ENCODE measurements at places on chromosomes 2 and 18. TPM values are rescaled to one million over a fixed set of nuclear protein-coding genes. Genes with fewer than 3 reads are reported as not detected.

Gene B4GALT6
- 2.3 TPM for polyA plus RNA-seq

Gene PSTPIP2
- 13.3 TPM for polyA plus RNA-seq

Gene TBR1
- polyA plus RNA-seq, result not detected

Gene DSC2
- 7.3 TPM for polyA plus RNA-seq

Gene EIF4E2
- polyA plus RNA-seq, result 83.3 TPM

Gene DSG1
- polyA plus RNA-seq, result 0.07 TPM

Gene FER1L5
- 0.04 TPM for polyA plus RNA-seq

Gene CEP68
- 4.7 TPM for polyA plus RNA-seq

Gene SLC9A4
- not detected for polyA plus RNA-seq

Gene C2orf80
- polyA plus RNA-seq, result not detected

Gene ARHGAP28
- polyA plus RNA-seq, result 0.06 TPM

Gene CYRIA
- polyA plus RNA-seq, result 0.22 TPM

- no peak for DNase-seq
Observed at GRCh38 chr2:32363597-32363996, 6.8 kb downstream of the BIRC6 start.

- DNase-seq, result no peak
Observed at GRCh38 chr2:40877734-40878288, 425.9 kb upstream of the SLC8A1 start.

GRCh38 chr2:37868866-37869265, 56.2 kb upstream of the RMDN2 start:
- no peak for DNase-seq

GRCh38 chr2:195898505-195899191, 170.0 kb downstream of the DNAH7 start:
- DNase-seq, result peak; percentile 75

DNA sequence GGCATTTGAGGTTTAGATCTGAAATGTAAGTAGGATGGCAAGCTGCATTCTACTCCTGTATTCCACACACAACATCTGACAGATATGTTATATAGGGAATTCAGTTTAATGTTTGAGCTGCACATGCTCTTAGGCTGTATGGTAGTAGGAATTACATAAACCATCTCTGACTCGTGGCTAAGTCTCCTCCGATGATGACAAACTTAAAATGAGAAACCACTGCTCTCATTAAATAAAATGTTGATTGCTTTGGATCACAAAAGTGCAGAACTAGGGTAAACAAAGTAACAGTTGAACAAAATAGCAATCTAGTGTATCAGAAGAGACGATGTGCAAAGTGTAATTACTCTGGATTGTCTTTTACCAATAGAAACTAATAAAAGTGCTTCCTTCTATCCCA, 50.1 kb upstream of the WDR75 start:
- no peak for DNase-seq

- DNase-seq, result no peak
Observed at GRCh38 chr2:127104166-127104660, 2.7 kb downstream of the BIN1 start.

DNA sequence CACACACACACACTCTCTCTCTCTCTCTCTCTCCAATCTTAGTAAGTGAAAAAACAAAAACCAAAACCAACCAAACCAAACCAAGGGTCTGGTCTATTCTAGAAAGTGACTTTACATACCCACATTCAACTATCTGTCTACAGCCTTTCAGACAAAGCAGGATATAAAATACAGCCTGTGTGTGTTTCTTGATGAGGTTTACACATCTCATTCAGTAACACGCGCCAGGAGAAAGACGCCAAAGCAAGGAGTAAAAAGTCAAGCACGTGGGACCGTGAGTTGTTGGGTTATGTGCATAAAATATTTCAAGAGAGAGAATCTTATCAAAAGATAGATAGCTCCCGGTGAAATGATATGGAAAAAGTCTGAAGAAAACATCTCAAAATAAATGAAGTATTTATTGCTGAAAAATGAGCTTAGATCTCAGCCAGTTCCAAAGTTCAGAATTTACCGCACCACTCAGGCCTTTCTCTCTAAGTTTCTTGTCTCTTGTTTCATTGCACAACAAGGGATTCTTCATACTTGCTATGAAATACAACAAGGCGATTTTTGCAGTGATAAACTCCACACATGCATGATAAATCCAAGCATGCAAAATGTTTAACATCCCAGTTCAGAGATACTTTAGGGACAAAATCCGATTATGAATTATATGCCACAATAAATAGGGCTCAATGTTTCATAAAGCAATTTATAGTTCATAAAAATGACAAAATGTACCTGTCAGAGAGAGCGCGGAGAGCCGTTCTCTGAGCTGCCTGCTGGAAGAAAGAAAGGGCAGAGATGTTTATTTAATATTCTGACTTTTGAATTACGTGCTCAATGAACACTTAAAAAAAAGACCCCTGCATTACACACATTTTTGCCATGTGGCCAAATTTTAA, 159.3 kb upstream of the REV1 start:
- DNase-seq, result no peak

DNA sequence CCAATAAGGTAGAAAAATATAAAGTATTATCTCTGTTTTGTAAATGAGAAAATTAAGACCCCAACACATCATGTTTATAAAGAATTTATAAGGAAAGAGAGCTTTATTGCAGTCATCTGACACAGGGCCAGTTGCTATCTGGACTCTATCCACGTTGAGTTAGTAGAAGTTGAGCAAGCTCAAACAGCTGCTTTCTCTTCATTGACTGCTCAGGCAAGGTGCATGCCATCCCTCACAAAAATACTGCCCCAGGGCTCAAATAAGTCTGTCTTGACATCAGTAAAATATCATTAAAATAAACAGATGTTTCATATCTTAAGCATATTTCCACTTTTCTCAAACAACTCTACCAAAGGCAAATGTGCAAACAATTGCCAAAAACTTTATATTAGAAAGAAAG, 14.8 kb downstream of the COL5A2 start:
- DNase-seq, result peak; percentile 73

- DNase-seq, result no peak
Observed at GRCh38 chr2:121129692-121130091, 155.3 kb downstream of the TFCP2L1 start.

GRCh38 chr2:215970425-215970824, 42.9 kb downstream of the MREG start:
- no peak for DNase-seq

DNA sequence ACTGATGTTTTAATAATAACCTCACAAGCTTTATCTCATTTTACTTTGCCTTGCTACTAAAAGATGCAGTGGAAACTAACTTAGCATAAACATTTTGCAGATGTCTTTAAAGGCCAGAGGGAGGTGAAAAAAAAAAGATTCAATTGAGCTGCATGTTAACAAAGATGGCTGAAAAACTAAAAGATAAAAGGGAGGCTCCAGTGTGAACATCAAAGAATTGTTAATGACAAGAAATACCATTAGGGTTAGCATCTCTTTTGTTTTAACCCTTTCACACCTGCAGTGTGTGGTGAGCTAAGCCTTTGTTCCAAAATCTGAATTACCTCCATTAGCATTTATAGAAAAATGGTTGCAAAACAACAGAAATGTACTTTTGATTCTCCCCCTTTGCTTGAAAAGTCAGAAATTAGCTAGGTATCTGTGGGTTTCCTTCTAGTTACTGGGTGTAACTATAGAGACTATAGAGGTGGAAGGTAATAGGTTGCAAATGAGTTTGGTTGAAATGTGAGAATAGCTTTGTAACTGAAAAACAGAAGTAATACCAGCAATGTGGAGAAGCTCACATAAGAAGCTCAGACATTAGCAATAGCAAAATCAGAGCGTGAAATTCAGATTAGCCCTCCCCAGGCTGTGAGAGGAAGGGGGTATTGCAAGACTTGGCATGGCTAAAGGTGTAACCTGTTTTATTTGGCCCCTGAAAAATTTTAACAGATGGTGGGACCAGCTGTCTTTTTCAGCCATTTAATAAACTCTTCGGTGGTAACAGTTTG, 34.8 kb upstream of the SP5 start:
- no peak for DNase-seq

- DNase-seq, result no peak
Observed at GRCh38 chr2:2057125-2057721, 273.9 kb downstream of the MYT1L start.

GRCh38 chr2:25281522-25281921, 60.2 kb downstream of the DNMT3A start:
- DNase-seq, result no peak

- no peak for DNase-seq
Observed at GRCh38 chr18:35408843-35409261, 31.7 kb upstream of the ZNF396 start.

DNA sequence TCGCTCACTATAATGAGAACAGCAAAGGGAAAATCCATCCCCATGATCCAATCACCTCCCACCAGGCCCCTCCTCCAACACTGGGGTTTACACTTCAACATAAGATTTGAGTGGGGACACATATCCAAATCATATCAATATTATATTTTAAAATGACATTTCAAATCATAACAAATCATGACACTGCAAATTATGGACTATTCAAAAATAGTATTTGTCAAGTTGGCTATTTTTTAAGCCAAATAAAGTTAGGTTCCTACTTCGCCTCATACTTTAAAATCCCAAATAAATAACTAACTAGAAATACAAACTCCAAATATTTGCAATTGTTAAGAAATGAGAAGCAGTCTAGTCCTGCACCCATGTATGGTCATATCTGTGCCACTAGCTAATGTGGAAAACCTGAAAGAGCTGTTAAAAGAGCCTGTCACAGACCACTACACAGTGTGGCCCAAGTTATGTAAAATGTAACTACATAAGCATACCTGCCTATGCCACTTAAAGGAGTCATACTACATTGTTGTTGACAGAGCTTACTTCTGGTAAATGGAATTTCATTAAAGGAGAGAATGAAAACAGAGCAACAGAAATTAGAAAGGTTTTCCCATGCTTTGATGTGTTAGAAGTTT, 334.7 kb upstream of the GULP1 start:
- DNase-seq, result no peak

DNA sequence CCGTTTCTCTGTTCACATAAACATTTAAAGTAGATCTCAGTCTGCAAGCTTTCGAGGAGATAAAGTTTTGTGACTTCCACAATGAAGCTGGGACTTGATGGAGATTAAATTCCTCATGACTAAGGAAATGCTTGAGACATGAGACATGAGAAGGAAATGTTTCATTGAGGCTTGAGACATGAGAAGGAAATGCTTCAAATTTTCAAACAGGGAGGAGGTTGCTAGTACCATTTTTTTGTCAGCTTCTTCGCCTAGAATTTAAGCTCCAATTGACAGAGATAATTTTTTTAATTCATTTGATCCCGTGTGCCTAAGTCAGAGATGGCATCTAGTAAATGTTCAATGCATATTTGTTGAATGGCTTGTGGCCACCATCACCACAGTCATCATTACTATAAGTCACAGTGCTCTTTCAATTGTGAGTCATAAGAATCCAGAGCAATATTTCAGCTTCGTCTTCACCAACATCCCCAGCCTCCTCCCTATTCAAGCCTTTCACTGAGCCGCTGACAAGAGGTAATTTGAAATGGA, 543 bp upstream of the MARCHF4 start:
- peak; percentile 94 for DNase-seq

- no peak for DNase-seq
Observed at GRCh38 chr2:225600865-225601264, 201.4 kb downstream of the NYAP2 start.

- DNase-seq, result no peak
Observed at GRCh38 chr2:241680827-241681599, 5.6 kb downstream of the DTYMK start.

DNA sequence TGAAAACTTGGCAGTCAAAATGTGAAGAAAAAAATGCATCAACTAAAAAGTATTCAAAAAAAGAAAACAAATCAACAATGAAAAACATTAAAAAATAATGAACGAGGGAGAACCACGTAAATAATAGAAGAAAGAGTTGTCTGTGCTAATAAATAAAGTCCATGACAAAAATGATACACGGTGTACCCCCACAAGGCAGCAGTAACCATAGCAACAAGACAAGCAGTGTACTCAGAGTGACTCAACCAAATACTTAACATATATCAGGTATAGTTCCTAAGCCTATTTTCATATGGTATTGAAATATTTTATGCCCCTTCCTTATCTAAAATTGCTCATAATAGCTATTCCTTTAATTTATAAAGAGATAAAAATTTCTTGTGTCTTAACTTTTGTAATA, 162.3 kb upstream of the TMEM200C start:
- no peak for DNase-seq

- DNase-seq, result no peak
Observed at GRCh38 chr2:41907771-41908207, 140.0 kb upstream of the PKDCC start.

DNA sequence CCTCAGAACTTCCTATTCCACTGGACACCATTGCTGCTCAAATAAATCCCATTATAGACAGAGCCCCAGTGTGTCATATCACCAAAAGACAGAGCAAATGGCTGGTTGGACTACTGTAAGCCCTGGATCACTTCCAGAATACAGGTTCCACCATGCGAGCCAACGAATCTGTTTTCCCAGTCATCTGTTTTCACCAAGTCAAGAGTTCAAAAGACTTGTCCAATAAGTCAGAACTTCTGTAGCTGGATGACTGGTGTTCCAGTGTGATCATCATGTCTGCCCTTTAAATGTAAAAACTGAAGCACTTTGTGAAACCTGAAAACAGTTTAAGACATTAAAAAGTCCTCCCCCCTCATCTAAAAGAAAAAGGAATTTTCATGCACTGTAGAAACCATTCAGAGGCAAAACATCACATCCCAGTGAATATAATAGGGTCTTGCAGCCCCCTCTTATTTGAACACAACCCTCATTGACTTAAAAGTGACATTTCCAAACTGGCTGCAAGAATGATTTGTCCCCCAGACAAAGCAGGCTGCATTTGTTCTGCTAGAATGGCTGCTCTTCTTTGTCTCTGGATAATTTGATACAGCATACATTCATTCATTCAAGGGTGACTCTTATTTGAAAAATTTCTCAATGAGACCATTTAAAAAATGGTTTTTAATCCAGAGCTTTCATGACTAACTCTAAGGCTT, 64.6 kb upstream of the TANC1 start:
- DNase-seq, result no peak

GRCh38 chr18:48295586-48296311, 113.4 kb downstream of the ZBTB7C start:
- no peak for DNase-seq

- DNase-seq, result no peak
Observed at GRCh38 chr2:98293030-98293429, 53.2 kb upstream of the CNGA3 start.

DNA sequence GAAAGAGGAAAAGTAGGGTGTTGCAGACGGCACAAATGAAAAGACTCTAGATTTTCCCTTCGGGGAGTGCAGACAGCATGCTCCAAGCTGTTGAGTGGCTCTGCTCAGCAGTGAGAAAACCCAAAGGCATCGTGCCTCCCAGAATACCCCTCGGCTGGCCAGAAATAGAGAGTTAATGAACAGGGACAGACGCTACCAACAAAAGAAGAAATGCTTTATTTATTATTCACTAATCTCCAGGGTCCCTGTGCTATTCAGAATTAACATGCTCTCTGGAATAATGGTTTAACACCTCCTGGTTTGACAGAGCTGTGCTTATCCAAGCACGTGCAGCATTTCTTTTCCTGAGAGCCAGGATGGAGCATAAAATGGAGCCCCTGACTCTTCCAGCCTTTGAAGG, 82.3 kb downstream of the AQP4 start:
- no peak for DNase-seq

- DNase-seq, result no peak
Observed at GRCh38 chr2:38835015-38835601, 40.6 kb downstream of the DHX57 start.

GRCh38 chr18:79374408-79375171, 21.1 kb upstream of the NFATC1 start:
- no peak for DNase-seq

Measured in foreskin keratinocyte (primary cell).